Stimulated activated effector memory CD8-positive, alpha-beta T cell treated with anti-CD3 and anti-CD28 coated beads, Interleukin-12 subunit alpha, Interleukin-12 subunit beta, amount 100 ng/mL, for 72 hours (primary cell): ENCODE measurements at places on chromosomes 7 and 10.

DNA sequence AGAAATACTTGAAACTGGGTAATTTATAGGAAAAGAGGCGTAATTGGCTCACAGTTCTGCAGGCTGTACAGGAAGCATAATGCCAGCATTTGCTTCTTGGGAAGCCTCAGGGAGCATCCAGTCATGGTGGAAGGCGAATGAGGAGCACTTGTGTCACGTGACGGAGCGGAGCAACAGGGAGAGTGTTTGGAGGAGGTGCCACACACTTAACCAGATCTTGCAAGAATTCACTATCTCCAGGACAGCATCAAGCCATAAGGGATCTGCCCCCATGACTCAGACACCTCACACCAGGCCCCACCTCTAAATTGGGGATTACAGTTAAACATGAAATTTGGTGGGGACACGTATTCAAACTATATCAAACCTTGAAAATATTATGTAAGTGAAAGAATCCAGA, 89.3 kb downstream of the WIPF3 start:
- no peak for DNase-seq

DNA sequence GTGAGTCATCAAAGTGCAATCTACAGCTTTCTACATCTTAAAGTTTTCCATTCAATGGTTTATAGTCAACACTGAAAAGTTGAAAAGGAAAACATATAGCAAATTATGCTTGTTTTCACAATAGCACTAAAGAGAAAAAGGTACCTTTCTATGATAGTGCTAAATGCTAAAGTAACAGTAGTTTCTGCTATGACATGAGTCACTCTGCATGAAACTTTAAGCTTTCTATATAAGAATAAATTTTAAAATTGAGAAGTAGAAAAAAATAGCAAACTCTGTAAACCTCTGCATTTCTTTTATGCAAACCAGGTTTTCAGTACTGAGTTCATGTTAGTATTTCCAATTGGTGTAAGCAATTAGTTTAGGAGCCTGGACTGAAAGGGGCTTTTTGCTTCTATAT, 31.2 kb upstream of the TMEM168 start:
- DNase-seq = no peak

- DNase-seq = no peak
These were observed 16.2 kb downstream of the SORBS1 start for GRCh38 chr10:95544783-95545500.

- DNase-seq = no peak
These were observed 6.4 kb downstream of the AGMO start for GRCh38 chr7:15555381-15555859.

DNA sequence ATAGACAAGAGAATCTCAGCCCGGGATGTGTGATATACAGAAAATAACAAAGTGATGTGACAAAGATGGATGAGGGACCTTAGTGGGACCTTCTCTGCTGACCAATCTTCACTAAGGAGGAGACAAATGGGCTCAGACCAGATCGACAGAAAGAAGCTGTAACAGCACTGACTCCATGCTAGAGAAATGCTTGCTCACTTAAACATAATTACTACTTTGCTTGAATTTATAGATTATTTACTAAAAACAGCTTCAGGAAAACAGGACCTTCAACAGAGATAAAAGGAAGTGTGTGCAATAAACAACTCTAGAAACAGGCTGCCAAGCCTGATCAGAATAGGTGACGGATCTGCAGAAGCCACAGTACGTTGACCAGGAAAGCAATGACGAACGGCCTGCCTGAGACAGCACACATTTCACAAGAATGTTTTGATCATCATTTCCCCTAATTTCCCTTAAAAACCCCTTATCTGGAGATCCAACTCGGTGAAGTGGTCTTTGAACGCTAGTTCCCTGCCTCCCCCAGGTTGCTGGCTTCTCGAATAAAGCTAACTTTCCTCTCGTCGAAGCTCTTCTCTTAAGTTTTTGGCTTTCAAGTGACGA, 98.4 kb upstream of the STEAP1B start:
- DNase-seq = no peak

- no peak for DNase-seq
These were observed 123.2 kb upstream of the LANCL2 start for GRCh38 chr7:55241958-55242357.

- DNase-seq = no peak
These were observed 487.0 kb upstream of the SEMA3D start for GRCh38 chr7:85673876-85674275.

DNA sequence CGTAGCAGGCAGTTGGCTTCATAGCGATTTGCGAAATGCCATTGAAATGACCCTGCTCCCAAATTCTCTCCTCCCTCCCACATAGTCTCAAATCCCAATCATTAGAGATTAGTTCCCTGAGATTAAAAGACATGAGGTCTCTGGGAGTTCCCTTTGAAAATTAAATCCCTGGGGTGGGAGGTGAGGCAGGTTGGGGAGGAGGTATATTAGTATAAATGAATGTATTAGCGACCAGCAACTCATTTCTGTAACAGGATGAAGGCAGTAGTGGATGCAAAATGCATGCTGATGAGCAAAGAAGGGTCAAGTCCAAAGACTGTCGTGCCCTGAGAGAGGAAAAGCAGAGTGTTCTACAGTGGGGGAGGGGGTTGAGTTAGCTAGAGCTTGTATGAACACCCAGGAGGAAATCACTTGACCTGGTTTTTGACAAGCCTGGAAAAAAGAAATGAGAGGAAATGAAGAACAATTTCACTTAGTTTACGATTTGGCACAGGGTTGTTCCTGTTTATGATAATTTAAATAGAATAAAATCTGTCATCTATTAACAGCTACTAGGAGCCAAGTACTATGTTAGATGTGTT, 79.6 kb upstream of the MTPN start:
- DNase-seq = no peak

- DNase-seq = no peak
These were observed 3.3 kb upstream of the DENND10 start for GRCh38 chr10:119100434-119101238.

GRCh38 chr10:14186245-14186644, 144.5 kb downstream of the FRMD4A start:
- DNase-seq = no peak

DNA sequence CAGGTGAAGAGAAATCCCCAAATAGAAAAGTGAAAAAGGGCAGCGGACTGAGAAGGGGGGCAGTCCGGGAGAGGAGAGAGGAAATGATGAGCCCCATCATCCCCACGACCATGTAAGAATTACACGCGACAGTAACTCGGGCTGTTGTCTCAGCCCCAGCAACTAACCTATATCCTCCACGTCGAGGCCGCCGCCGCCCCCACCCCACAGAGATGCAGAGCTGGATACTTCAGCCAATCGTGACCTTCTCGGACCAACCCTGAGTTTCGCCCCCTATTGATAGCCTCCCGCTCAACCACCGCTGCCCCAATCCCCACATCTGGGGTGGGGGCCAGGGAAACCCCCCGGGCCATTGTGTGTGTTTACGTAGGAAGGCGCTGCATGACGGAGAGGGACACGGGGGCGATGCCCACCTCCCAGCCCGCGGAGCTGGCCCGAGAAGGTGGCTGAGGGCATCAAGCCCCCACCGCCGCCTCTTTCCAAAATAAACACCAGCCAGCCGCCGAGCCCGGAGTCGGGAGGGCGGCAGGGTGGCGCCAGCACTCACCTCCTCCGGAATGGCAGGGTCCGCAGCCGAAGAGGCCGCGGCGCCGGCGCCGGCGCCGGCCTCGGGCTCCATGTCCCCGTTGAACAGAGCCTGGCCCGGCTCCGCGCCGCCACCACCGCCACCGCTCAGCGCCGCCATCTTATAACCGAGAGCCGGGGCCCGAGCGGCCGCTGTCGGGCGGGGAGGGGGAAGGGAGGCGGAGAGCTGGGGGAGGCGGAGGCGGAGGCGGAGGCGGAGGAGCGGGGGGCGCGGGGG, 509 bp downstream of the BRAF start:
- peak; percentile 49 for DNase-seq

- DNase-seq = peak; percentile 55
These were observed 15.6 kb downstream of the PDAP1 start for GRCh38 chr7:99392659-99393354.

DNA sequence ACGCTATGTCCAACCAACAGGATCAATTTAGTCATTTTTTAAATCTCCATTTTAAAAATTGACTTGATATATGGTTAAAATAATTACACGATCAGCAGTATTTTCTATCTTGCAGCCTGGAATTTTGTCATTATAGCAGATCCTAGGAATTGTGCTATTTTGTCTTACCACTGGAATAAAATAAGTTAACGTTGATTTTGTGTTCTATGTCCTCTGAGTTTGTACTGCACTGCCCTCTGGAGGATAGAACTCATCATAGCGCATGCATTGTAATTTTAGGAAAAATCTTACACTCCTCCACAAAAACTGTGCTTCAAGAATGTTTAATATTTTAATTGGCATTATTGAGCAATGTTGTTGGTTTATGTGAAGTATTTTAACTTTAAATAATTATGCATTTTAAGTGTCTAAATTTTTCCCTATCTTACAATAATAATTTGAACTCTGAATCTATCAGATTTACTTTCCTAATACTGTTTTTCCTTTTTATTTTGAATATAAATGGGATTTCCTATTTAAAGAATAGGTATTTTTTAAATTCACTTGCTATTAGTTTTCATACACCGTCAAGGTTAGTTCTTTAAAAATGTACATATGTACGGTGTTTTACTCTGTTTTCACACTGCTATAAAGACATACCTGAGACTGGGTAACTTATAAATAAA, 220.1 kb downstream of the PPP1R3A start:
- DNase-seq = no peak

DNA sequence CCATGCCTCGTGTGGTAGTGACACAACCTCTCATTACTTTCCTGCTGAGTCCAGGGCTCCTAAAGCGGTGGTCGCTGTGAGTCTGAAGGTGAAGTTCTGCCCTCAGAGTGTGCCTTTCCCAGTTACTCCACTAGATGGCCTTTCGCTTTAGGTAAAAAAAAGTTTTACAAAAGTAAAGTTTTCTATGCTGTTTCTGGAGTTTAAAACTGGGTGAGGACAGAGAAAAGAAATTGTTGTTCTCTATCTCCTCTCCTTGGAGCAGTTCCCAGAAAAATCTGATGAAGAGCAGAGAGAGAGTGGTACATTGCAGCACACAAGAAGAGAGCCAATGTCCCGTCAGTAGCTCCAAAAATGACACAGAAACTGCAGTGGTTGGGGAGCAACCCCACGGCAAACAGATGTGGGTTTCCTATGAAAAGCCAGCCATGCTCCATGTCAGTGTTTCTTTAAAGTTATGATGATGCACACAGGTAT, 257.1 kb downstream of the GLI3 start:
- DNase-seq = no peak

DNA sequence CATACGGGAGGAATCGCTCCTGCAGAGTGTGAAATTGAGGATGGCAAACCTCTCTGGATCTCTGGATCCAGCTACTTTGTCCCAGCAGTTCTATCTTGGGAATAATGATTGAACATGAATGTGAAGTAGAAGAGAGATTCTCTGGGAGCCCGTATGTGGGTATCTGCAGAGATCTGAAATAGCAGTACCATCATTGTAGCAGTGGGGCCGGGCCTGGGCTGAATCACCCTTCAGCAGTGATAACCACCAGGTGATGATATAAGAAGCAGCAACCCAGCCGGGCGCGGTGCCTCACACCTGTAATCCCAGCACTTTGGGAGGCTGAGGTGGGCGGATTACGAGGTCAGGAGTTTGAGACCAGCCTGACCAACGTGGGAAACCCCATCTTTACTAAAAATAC, 51.9 kb downstream of the SKIDA1 start:
- DNase-seq = no peak

GRCh38 chr10:14513123-14513522, 182.4 kb upstream of the FRMD4A start:
- DNase-seq = no peak

DNA sequence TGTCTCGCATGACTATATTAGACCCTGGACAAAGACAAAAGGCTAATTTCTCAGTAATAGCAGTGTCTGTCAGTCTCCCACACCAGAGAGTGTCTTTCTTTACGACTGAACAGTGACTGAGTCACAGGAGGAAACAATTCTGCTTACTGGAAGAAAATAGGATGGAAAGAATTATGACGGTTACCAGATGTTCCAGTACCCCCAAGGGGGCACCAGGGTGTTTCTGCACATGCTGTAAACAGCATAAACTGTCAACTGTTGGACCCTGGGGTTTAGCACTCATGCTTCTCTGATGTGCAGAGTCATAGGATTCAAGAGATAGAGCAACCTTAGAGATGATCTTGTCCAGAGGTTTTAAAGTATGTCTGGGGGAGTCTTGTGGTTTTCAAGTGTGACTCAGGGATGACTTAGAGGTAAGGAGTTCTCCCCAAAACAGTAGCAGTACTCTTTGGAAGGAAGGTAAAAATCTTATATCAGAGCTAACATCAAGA, 291.7 kb downstream of the THSD7A start:
- no peak for DNase-seq

GRCh38 chr7:157795199-157795598, 458.4 kb downstream of the DNAJB6 start:
- no peak for DNase-seq

- DNase-seq = no peak
These were observed 893.0 kb downstream of the SORCS3 start for GRCh38 chr10:105534086-105534485.

GRCh38 chr10:77109351-77109994, 528.1 kb downstream of the KCNMA1 start:
- no peak for DNase-seq

DNA sequence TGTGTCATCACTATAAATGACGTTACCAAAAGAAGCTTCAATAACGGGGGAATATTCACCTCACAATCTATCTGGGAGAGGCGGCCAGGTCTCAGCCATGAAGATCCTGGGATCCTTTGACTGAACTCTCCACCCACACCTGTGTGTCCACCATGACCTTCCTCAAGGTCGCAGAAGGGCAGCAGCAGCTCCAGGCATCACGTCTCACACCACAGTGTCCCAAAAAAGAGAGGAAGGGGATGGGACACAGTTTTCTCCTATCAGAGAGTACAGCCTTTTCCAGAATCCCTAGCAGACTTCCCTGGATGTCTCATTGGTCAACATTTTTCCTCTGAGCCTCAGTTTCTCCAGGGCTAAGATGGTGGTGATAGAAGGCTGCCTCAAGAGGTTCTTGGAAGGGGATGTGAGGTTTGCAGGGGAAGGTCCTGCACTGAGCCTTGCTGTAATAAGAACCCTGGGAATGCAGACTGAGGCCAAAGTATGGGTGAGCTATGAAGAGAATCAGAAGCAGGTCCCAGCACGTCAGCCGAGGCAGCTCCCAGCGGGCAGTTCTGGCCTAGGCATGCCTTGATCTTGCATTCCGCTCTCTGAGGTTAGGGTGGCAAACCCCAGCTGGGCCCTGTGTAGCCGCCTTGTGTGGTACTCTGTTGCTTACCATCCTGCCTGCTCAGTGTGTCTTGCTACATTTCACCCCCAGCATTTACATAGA, 63.8 kb downstream of the COL26A1 start:
- DNase-seq = no peak

DNA sequence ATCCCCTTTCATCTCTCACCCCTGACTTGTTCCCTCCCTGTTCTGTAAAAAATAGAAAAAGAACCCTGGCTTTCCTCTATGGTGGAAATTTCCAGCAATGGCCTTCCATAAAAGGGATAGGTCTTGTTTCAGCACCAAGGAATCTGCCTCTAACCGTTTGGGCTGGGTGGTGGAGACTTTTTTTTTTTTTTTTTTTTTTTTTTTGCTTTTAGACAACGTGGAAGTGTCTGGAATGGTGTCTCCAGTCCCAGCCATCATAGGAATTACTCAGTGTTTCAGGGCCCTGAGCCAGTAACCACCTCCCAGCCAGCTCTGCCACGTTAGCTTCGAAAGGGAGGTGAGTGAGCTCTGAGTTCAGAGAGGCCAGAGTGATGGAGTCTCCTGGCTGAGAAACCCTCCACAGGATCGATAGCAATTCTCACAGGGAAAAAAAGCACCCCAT, 97.3 kb upstream of the COL1A2 start:
- DNase-seq = no peak
